ENCODE measurements at places on chromosomes 13 and 19.
A peak's percentile ranks its signal among the peaks of the same experiment; 100 is the strongest.

GRCh38 chr19:17796013-17796837 lies 1.3 kb downstream of the B3GNT3 start:
- no peak for DNase-seq

- DNase-seq = no peak
Measured at GRCh38 chr13:36183901-36184300, 30.5 kb downstream of the SOHLH2 start.

DNA sequence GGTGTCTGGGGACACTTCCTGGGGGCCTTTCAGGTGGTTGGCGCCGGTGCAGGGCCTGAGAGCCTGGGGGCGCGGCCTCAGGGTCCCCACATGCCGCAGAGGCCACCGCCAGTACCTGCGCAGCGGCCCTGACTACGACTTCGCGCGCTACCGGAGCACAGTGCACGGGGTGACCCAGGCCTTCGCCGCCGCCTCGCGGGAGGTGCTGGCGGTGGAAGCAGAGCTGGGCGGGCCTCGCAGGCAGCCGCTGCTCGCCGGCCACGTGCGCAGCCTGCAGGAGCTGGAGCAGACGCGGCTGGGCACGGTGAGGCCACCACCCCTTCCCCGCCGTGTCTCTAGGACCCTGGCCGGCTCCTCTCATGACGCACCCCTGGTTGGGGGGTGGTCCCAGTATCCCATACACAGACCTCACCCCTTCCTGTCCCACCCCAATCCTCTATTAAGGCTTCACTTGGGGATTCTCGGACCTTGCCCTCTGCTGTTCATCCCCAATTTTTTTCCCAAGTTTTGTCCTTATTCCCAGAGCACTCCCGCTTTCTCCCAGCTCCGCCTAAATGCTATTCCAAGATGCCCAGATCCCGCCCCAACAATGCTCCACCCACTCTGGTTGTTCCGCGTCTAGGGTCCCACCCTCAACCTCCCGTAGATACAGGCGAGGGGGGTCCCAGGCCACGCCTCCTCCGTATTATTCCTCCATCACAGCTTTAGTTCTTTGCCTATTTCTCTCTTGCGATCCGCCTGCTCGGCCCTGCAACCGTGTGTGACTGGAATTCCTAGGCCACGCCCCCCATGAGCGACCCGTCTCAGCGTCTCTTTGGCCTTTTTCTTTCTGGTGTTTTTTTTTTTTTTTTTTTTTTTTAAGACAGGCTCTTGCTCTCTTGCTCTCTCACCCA lies 1.0 kb downstream of the REX1BD start:
- peak; percentile 76 for DNase-seq

GRCh38 chr19:36483653-36484052 lies 5.7 kb downstream of the ZNF566 start:
- no peak for DNase-seq

- no peak for DNase-seq
Measured at GRCh38 chr13:51626749-51627148, 42.5 kb downstream of the WDFY2 start.

GRCh38 chr13:99984461-99985240 lies 3.1 kb downstream of the ZIC2 start:
- no peak for DNase-seq
